Breast epithelium (tissue), 4 donors: ENCODE measurements at places on chromosomes 4 and X. TPM values are rescaled to one million over a fixed set of nuclear protein-coding genes. Genes with fewer than 3 reads are reported as not detected.

- H3K36me3 ChIP-seq: no peaks in the 10 kb centered on the region
- H3K27me3 ChIP-seq: no peaks in the 10 kb centered on the region
- no peak overlapping the region for H3K27ac ChIP-seq
- H3K4me1 ChIP-seq: no peaks in the 10 kb centered on the region
- DNase-seq: no peak
- H3K4me3 ChIP-seq: no peak overlapping the region
Measured at GRCh38 chr4:48642421-48643374, 137.4 kb downstream of the FRYL start.

The ZXDB gene
- 22.4 TPM for total RNA-seq

DNA sequence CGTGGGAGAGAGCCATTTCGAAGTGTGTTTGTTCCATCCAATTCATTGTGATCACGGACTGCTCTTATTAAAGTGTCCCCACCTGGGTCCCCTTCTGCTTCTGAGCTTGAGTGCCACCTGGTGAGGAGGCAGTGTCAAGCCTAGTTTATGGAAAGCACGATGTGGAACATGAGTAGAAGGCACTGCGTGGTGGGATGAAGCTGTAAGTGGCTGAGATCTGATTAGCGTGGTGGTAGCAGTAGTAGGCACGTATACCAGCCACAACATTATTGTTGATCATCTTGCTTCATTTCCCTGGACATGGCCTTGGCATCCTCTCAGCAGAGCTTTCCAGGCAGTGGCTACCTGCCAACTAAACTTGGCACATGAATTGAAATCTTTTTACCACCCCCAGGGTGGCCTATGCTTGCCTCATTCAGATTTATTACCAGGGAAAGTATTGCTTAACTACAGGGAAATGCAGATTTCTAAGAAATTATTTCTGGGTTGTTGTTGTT, 46.4 kb downstream of the GPAT3 start:
- no peaks in the 10 kb centered on the region for H3K4me1 ChIP-seq
- H3K4me3 ChIP-seq: no peak overlapping the region
- no peak overlapping the region for H3K27ac ChIP-seq

The C1QTNF7 gene
- total RNA-seq: 2.2 TPM

The SLC10A4 gene
- total RNA-seq: not detected

The RAB41 gene
- total RNA-seq: not detected
